Fibroblast of lung (primary cell): ENCODE measurements at places on chromosomes 13 and 19. TPM values are rescaled to one million over a fixed set of nuclear protein-coding genes. Genes with fewer than 3 reads are reported as not detected.

POSTN gene
- 38.0 and 221 TPM in 2 replicates for total RNA-seq

THOP1 gene
- total RNA-seq: 28.8 and 49.5 TPM in 2 replicates

SIAH3 gene
- not detected in 2 replicates for total RNA-seq

ZNF121 gene
- 38.8 and 53.3 TPM in 2 replicates for total RNA-seq

IL12RB1 gene
- total RNA-seq: under 0.01 and 0.50 TPM in 2 replicates

ZBTB32 gene
- total RNA-seq: not detected in 2 replicates

ZNF85 gene
- 1.3 and 5.9 TPM in 2 replicates for total RNA-seq

NOVA2 gene
- not detected in 2 replicates for total RNA-seq

VSTM1 gene
- total RNA-seq: not detected in 2 replicates

NLRP5 gene
- total RNA-seq: not detected in 2 replicates

ZNF575 gene
- 0.26 and 0.33 TPM in 2 replicates for total RNA-seq

ELSPBP1 gene
- not detected in 2 replicates for total RNA-seq

SELENOV gene
- not detected in 2 replicates for total RNA-seq

TMEM221 gene
- under 0.01 and 0.17 TPM in 2 replicates for total RNA-seq

KCNJ14 gene
- total RNA-seq: 0.26 and 0.50 TPM in 2 replicates

ZNF835 gene
- total RNA-seq: 3.3 and 3.6 TPM in 2 replicates

NAPSA gene
- under 0.01 and 0.17 TPM in 2 replicates for total RNA-seq

LMTK3 gene
- under 0.01 and 0.17 TPM in 2 replicates for total RNA-seq

ZNF611 gene
- total RNA-seq: 10.8 and 14.5 TPM in 2 replicates

MUC16 gene
- not detected in 2 replicates for total RNA-seq

RASA3 gene
- total RNA-seq: 21.6 and 26.6 TPM in 2 replicates

RUVBL2 gene
- total RNA-seq: 128 and 158 TPM in 2 replicates

ZNF628 gene
- 0.77 and 1.3 TPM in 2 replicates for total RNA-seq

SOX1 gene
- total RNA-seq: not detected in 2 replicates

RSPH6A gene
- total RNA-seq: 0.17 TPM in 1 of 2 replicates, not detected in the other

ZNF536 gene
- 0.26 and 0.50 TPM in 2 replicates for total RNA-seq

AMER2 gene
- total RNA-seq: under 0.01 TPM in 1 of 2 replicates, not detected in the other

PODNL1 gene
- 1.0 and 2.1 TPM in 2 replicates for total RNA-seq

COL5A3 gene
- 0.77 and 1.2 TPM in 2 replicates for total RNA-seq

ADAMTSL5 gene
- 1.5 and 3.1 TPM in 2 replicates for total RNA-seq

SIGLEC14 gene
- total RNA-seq: not detected in 2 replicates

PLEKHF1 gene
- total RNA-seq: 50.1 and 72.5 TPM in 2 replicates

GAPDHS gene
- total RNA-seq: not detected in 2 replicates

CCNA1 gene
- total RNA-seq: 3.5 TPM in 1 of 2 replicates, not detected in the other

KCNN1 gene
- under 0.01 TPM in 2 replicates for total RNA-seq

IGFL1 gene
- not detected in 2 replicates for total RNA-seq

TNNI3 gene
- total RNA-seq: not detected in 2 replicates

ZNF578 gene
- total RNA-seq: 5.1 and 9.6 TPM in 2 replicates

FPR3 gene
- under 0.01 TPM in 1 of 2 replicates, not detected in the other for total RNA-seq

PDX1 gene
- total RNA-seq: not detected in 2 replicates

PSG7 gene
- total RNA-seq: not detected in 2 replicates

DCLK1 gene
- 6.3 and 14.4 TPM in 2 replicates for total RNA-seq

CYP2A7 gene
- total RNA-seq: not detected in 2 replicates

GIPR gene
- total RNA-seq: not detected in 2 replicates

SGCG gene
- 1.5 and 8.5 TPM in 2 replicates for total RNA-seq

FGF21 gene
- not detected in 2 replicates for total RNA-seq

SERPINE3 gene
- total RNA-seq: not detected in 2 replicates

SLC44A2 gene
- 25.9 and 91.3 TPM in 2 replicates for total RNA-seq

METTL21C gene
- total RNA-seq: 0.17 TPM in 1 of 2 replicates, not detected in the other

ZNF560 gene
- total RNA-seq: 3.3 and 7.3 TPM in 2 replicates

RDH8 gene
- total RNA-seq: not detected in 2 replicates

ZNF8 gene
- 4.9 and 5.6 TPM in 2 replicates for total RNA-seq

GNA15 gene
- not detected in 2 replicates for total RNA-seq

PEX11G gene
- total RNA-seq: 3.8 and 3.9 TPM in 2 replicates

MED29 gene
- 15.4 and 23.0 TPM in 2 replicates for total RNA-seq

ZNF709 gene
- 3.6 and 4.8 TPM in 2 replicates for total RNA-seq

POU4F1 gene
- not detected in 2 replicates for total RNA-seq

LAIR1 gene
- not detected in 2 replicates for total RNA-seq
